Endothelial cell of umbilical vein (primary cell): ENCODE measurements at places on chromosomes 12 and 14. TPM values are rescaled to one million over a fixed set of nuclear protein-coding genes. Genes with fewer than 3 reads are reported as not detected.

IAPP gene
- not detected in 2 replicates for total RNA-seq

ABCD4 gene
- 81.6 and 84.2 TPM in 2 replicates for total RNA-seq

- no peaks in the 10 kb centered on the region for H3K27me3 ChIP-seq
- H3K36me3 ChIP-seq, result no peaks in the 10 kb centered on the region
- H3K4me3 ChIP-seq, result no peak overlapping the region
- no peak for DNase-seq
- no peak overlapping the region for H3K27ac ChIP-seq
Observed at GRCh38 chr12:25388183-25388582, 137.5 kb upstream of the KRAS start.

- H3K4me3 ChIP-seq, result no peak overlapping the region
- peaks cover 4% of the 10 kb centered on the region for H3K36me3 ChIP-seq
- no peak for DNase-seq
Observed at GRCh38 chr12:120515496-120515895, 13.5 kb downstream of the COQ5 start.

DNA sequence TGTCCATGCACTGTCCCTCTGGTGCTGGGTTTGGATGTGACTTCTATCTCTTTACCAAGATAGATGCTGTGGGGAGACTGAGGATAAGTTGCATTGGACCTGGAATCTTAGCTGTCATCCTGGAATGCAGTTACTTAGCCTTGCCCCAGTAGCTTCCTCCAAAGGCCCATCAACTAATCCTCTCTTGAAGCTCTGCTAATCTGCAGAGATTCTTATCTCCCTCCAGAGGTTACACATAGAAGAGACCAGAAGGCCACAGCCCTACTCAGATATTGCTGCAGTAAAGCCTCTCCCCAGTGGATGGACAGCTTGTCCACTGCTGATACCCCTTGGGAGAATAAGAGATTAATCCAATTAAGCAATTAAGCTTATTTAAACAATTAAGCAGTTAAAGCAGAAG is 867.2 kb downstream of the BCL11B start:
- DNase-seq, result no peak
- no peaks in the 10 kb centered on the region for H3K36me3 ChIP-seq
- H3K4me1 ChIP-seq, result no peaks in the 10 kb centered on the region

GRCh38 chr12:108571609-108572165 is 9.3 kb downstream of the ISCU start:
- no peak for DNase-seq
- peaks cover 3% of the 10 kb centered on the region for H3K4me1 ChIP-seq
- H3K36me3 ChIP-seq, result peaks cover 14% of the 10 kb centered on the region
- H3K27me3 ChIP-seq, result no peaks in the 10 kb centered on the region
- H3K27ac ChIP-seq, result no peak overlapping the region
